Hair follicular keratinocyte (primary cell): ENCODE measurements at places on chromosomes 5 and 9. TPM values are rescaled to one million over a fixed set of nuclear protein-coding genes. Genes with fewer than 3 reads are reported as not detected.

Gene MEIKIN
- total RNA-seq: not detected in 2 replicates

Gene ZBED3
- 0.49 and 1.6 TPM in 2 replicates for total RNA-seq

Gene NUTM2F
- total RNA-seq: not detected in 2 replicates

Gene RELL2
- total RNA-seq: 5.6 and 15.1 TPM in 2 replicates

Gene WDR41
- 78.7 and 130 TPM in 2 replicates for total RNA-seq

Gene IL7R
- 4.1 and 5.5 TPM in 2 replicates for total RNA-seq

Gene SLC9A3
- total RNA-seq: 1.2 and 2.2 TPM in 2 replicates

Gene PCDHA9
- not detected in 2 replicates for total RNA-seq

Gene KIF12
- total RNA-seq: 0.30 and 6.2 TPM in 2 replicates

Gene CMYA5
- under 0.01 TPM in 1 of 2 replicates, not detected in the other for total RNA-seq

Gene GMCL2
- not detected in 2 replicates for total RNA-seq

Gene NDUFS6
- 125 and 143 TPM in 2 replicates for total RNA-seq

Gene SMIM32
- total RNA-seq: not detected in 2 replicates

Gene DOCK8
- 0.08 and 2.7 TPM in 2 replicates for total RNA-seq

Gene PCDHB14
- 0.04 TPM in 1 of 2 replicates, not detected in the other for total RNA-seq

Gene IL4
- not detected in 2 replicates for total RNA-seq

Gene MCCC2
- 39.3 and 39.6 TPM in 2 replicates for total RNA-seq

Gene HAUS6
- 14.3 and 15.1 TPM in 2 replicates for total RNA-seq

Gene NAIF1
- total RNA-seq: 6.4 and 8.1 TPM in 2 replicates

Gene HRCT1
- total RNA-seq: 0.68 and 1.0 TPM in 2 replicates
